ENCODE measurements at places on chromosomes 12 and 14.

- DNase-seq = no peak
Measured at GRCh38 chr14:59582845-59583509, 6.4 kb upstream of the CCDC175 start.

DNA sequence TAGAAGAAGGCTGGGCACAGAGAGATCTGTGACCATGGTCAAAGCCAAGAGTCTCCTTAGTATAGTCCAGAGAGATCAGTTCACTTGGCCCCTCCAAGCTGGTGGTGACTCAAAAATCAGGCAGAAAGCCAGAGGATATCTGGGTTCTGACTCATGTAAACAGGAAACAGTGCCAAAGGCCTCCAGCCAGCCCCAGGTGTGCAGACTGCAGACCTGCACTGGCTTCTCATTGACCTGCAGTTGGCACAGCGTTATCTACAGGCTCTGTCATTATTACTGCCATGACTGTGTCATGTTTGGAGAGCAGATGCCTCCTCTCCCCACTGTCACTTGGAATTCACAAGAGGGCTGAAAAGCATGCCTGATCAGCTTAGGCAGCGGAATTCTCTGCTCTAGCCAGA, 295.7 kb upstream of the PRKD1 start:
- no peak for DNase-seq

DNA sequence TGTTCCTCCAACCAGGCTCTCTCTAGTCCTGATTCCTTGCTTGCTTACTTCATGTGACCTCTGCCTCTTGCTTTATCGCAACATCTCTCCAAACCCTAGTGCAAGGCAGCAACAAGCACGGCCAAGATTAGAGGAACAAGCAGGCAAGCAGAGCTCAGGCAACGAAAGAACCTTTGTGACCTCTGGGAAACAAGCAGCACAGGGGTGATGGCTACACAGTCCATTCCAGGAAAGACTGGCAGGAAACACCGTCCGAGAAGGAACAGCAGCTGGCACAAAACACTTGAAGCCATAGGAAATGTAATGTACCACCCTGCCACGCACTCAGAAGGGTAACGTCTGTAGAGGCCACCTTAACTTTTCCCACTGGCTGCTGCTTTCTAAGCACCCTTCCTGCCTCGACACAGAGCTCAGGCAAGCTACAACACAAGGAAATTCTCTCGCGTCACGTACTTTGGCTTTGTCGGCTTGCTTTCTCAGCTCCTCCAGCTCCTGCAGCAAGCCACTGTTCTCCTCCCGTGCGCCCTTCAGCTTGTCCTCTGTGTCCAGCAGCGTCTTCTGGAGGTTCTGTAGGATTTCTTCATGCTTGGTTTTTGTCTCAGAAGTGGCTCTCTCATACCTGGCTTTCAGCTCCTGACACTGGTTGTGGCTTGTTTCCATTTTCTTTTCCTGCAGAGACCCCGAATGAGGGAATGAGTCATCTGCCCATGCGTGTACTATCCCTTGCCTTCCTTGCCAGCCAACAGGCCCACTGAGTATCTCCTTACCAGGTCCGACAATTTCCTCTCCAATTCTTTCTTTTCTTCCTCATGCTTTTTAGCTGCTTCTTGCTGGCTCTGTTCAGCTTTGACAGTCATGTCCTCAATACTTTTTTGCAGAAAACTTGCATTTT, 61.4 kb upstream of the VPS33A start:
- no peak for DNase-seq

DNA sequence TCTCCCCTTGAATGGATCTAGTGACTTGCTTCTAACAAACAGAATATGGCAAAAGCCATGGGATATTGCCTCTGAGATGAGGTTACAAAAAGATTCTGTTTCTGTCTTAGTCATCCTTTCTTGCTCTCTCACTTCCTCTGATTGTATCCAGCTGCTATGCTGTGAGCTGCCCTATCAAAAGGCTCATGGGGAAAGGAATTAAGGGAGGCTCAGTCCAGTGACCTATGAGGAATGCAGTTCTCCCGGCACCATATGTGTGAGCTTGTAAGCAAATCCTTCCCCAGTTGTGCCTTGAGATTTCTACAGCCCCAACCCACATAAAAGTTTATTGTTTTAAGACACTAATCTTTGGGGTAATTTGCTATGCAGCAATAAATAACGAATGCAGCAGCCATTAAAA, 183.1 kb downstream of the KLHL28 start:
- no peak for DNase-seq

DNA sequence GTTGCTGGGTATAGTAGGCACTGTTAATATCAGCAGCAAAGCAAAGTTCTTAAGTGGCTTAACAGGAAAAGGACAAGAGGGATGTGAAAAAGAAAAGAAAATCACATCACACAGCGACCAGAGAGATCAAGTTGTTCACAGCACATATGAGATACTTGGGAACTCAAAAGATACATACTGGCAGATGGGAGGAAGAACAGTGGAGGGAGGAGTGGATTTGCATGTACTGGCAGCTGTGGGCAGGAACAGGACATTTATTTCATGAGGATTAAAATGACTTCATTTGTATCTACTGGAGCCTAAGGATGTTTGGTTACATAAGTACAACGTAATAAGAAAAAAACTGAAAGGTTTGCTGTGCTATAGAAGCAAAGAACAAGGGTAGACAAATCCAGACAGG, 136.5 kb upstream of the IFNG-AS1 start:
- no peak for DNase-seq

DNA sequence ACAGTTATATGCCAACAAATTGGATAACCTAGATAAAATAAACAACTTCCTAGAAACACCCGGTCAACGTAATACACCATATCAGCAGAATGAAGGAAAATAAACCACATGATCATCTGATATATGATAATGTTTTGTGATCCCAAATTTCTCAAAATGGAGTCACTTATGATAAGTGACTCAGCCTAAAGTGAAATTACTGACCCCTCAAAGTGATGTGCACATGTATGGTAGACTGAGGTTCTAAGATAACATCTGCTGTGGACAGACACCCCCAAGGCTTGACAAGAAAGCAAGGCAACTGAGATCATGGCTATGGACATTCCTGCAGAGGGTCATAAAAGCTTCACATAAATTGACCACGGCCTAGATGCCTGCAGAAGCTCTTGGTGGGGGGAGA, 105.1 kb upstream of the DCN start:
- no peak for DNase-seq

DNA sequence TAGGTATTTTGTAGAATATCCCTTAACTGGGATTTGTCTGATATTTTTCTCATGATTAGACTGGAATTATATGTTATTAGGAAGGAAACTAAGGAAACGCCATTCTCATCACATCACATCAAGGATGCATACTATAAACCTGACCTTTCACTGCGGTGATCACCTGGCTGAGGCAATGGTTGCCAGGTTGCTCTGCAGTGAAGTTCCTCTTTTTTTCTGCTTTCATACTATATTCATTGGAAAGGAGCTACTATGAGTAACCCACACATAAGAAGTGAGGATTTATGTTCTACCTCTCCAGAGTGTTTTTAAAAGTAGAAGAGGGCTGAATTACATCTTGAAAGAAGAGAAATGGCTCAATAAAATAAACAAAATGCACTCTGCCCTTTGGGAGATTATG, 31.0 kb upstream of the GRIP1 start:
- DNase-seq = no peak

DNA sequence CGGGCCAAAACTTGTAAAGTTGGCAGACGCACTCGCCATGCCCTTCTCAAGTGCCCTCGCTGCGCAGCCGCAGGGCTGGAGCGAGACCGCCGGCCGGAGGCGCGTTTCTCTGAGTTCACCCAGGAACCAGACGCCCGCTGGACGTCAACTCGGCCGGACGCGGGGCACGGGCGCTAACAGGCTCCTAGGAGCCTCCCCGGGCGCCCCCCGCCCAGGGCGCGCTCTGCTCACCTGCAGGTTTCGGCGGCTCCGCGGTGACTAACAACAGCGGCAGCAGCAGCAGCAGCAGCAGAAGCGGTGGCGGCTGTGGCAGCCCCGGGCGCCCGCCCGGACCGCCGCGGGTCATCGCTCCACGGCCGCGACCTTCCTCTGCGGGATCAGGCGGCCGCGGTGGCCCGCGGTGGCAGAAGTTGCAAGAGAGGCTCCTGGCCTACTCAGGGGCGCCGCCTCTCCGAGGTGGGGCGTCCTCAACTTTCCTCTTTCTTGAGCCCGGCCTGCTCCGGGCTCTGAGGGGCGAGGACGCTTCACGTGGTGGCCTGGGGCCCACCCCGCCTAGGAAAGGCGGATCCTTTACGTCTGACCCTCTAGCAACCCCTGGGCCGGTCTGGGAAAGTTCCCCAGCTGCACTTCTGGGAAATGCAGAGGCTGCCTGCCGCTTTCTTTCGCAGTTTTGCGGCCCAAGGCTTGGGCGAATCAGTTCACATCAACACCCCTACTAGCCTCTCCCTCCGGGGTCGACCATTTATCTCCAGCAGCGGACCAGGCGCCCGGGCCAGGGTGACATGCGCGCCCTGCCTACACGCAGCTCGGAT, at the start of gene PLBD1:
Gene PLBD1 (minus strand): TSS at position 533 of the 812 bp plus-strand sequence. CDS start 187 bp downstream, at position 346.
- DNase-seq = peak; percentile 62

- no peak for DNase-seq
Measured at GRCh38 chr14:30533126-30533525, 25.8 kb upstream of the G2E3 start.

- DNase-seq = no peak
Measured at GRCh38 chr12:5034603-5035002, 9.1 kb upstream of the KCNA5 start.

DNA sequence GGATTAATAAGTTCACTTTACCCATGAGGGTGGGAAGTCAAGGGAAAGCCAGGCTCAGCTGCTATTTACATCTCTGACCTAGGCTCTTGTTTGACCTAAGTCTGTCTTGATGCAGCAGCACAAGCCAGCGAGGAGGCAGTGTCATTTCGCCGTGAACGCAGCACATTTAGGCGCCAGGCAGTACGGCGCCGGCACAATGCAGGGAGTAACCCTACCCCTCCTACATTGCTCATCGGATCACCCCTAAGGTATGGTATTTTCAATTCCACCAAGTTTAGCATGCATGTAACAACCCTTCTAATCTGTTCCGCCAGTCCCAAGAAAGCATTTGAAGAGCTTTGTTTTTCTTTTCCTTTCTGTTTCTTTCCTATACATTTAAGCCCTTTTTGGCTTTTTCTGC, 81.2 kb downstream of the PCNX1 start:
- DNase-seq = no peak
